GM10248 (cell line): ENCODE measurements at places on chromosomes 5 and 9.

GRCh38 chr9:76560481-76560922 lies 101.5 kb downstream of the GCNT1 start:
- no peak for DNase-seq

DNA sequence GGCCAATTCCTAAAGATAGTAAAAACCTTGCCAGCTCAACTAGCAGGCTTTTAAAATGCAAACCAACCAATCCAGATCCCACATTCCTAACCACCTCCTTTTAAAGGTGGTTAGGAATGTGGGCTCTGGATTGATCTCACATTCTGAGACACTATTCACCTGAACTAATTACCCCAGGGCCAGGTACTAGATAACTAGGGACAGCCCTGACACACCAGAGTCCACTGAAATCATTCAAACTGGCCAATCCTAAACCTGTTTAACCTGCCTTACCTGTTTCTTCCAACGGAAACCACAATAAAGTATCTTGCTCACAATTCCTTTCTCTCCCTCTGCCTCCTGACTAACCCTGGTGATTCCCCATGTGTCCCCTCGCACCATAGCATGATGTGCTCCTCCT lies 168.3 kb upstream of the DMAC1 start:
- no peak for DNase-seq

GRCh38 chr9:9257999-9258498 lies 1354.8 kb downstream of the PTPRD start:
- DNase-seq: no peak

- no peak for DNase-seq
Measured at GRCh38 chr5:170641589-170642031, 137.8 kb downstream of the KCNIP1 start.

DNA sequence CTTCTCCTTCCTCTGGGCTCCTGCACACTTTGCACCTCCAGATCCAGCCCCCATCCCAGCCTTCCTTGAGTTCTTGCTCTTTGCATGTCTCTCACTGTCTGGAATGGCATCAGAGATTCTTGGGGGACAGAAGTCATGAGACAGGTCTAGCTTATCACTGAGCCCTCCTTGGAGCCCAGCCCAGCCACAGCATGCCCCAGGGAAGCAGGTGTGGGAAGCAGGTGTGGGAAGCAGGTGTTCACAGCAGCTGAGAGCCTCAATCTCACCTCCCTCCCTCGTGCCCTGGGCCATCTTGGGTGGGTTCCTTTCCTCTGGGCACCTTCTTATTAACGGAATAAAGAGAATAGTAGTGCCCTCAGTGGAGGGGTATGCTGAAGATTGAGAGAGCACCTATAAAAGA lies 27.2 kb downstream of the SLC6A7 start:
- no peak for DNase-seq

DNA sequence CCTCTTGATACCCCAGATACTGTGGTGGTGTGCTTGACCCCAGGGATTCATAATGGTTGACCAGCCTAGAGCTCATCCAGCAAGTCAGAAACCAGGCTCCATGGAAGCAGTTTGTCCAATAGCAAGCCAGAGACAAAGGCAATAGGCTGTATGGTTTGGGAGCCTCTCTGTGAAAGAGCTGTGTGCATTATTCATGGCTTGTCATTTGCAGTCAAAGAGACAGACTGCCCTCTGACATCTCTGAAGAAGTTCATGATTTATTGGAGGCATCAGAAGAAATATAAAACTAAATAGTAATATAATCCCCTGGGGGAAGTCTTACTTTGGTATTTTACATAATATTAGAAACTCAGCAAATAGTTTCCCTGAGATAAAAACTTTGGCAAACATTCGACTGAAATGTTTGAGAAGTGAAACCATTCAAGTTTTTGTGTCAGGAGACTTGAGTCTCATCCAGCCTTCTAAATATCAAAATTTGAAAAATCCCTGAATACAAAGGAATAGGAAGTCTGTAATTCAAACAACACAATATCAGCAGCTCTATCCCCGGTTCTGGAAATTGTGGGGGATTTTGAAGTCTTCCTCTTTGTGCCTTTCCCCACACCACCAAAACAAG lies 250.3 kb downstream of the ZSWIM6 start:
- DNase-seq: no peak

DNA sequence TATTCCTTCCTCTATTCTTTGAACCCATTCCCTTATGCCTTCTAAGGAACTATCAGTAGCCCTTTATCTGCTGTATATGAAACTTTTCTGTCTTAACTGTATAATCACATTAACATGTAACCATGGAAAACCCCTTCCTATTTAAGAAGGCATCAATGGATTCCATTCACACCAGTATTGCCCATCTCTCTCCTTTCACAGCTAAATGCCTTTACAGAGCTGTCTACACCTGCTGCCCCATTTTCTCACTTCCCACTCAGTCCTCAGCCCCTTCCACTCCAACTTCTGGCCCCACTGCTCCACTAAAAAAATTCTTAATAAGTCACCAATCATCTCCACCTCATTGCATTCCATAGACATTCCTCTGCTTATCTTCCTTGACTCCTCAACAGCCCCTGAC lies 50.8 kb downstream of the SEC61B start:
- no peak for DNase-seq

GRCh38 chr5:66807743-66808142 lies 211.6 kb downstream of the MAST4 start:
- DNase-seq: no peak

DNA sequence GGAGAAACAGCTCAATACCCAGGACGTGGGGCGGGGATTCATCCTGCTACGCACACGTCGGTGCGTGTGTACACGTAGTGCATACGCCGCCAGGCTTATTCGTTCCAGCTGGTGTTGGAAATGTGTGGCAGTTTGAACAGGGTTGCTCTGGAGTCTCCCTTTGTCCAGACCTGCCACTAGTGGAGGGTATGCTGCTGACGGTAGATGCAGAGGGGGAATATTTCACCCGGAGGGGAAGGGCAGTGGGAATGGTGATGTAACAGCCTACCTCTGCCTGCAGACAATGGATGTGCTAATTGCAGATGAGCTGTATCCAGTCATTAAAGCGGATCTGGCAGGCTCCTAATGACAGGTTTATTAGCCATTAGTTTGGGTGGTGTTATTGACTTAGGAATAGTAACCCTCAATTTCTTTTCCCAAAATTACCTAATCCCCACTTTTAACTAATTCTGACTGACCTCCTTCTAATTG lies 142.7 kb downstream of the PAX5 start:
- no peak for DNase-seq

- DNase-seq: no peak
Measured at GRCh38 chr5:68445257-68446069, 229.9 kb downstream of the PIK3R1 start.

DNA sequence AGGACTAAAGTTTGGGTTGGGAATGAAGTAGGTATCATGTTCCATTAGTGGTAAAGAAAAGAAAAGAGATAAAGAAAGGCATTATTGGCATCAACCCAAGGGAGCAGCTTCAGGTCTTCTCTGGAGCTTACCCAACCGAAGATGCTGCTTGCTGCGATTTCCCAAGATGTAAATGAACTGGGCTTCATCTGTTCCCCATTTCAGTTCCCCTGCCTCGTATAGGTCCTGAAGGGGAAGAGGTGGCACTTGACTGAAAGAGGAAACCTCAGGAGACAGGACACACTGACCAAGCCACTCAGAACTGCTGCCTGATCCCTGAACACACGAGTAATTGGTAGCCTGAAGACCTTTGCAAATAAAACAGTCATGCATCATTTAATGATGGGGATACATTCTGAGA lies 24.6 kb downstream of the ANXA6 start:
- DNase-seq: no peak

DNA sequence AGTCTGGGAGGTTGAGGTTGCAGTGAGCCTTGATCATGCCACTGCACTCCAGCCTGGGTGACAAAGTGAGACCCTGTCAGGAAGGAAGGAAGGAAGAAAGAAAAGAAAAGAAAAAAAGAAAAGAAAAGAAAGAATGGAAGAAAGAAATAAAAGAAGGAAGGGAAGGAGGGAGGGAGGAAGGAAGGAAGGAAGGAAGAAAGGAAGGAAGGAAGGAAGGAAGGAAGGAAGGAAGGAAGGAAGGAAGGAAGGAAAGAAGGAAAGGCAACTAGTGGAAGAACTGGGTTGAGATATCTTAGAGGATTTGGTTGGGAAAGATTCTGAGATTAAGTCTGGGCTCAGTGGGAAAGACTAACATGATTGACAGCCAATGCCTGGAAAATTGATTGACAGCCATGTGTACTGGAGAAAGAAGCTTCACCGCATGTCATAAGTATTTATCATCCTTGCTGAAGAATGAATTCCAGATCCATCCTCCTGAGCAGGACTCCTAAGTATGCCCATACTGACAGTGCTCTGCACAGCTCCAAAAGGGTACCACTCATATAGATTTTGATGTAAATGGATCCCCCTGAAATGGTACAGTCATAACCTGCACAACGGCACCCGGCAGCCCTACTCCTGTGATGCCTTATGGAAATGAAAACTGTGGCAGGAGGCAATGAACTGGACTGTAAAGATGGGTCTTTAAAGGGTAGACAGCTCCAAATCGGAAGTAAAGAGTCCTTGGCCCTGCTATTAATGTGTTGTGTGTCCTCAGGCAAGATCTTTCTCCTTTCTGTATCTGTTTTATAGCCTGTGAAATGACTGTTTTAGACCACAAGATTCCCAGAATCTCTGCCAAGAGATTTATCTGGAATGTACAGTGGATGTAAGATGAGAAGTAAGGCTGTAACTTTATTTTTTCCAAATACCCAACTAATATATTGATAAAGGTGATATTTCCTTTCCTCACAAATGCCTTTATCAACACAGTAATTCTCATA lies 16.9 kb upstream of the ADRA1B start:
- DNase-seq: no peak

- no peak for DNase-seq
Measured at GRCh38 chr9:134367791-134368490, 41.7 kb downstream of the RXRA start.

- no peak for DNase-seq
Measured at GRCh38 chr5:35004200-35004599, 43.5 kb downstream of the AGXT2 start.

DNA sequence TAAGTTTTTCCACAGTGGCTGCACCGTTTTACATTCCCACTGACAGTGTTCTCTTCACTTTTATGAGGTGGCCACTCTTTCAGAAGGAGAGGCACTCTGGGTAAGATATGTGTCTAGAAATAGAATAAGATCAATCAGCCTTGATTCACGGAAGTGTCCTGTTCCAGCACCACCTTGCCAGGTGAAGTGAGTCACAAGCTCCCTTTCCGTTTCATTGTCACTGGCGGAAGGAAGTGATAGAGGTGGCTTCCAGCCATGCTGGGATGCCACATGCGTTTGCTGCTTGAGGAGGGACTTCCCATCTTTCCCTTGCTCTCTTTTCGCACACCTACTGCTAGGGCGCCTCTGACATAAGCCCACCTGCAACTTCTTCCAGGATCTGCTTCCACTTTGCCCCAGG lies 217.1 kb downstream of the PIK3R1 start:
- no peak for DNase-seq

- peak; percentile 46 for DNase-seq
Measured at GRCh38 chr5:154214371-154215106, 24.0 kb downstream of the GALNT10 start.

DNA sequence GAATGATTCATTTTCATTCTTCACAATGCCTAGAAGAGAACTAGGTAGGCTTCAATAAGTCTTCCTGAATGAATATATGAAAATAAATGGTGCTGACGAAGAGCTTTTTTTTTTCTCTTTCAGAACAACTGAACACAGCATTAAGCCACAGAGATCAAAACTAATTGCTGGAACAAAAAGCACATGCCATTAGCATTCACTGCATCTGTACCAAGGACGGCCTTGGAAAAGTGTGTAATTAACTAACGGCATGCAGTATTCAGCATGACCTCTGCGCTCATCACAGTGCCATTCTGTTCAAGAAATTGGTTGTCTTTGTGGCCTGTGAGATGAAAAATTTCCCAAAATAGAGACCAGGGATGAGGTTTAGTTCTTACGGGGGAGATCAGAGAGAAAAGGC lies 99.3 kb downstream of the NUDT12 start:
- no peak for DNase-seq

GRCh38 chr5:76145945-76146344 lies 62.8 kb downstream of the SV2C start:
- peak; percentile 18 for DNase-seq

- no peak for DNase-seq
Measured at GRCh38 chr5:123582550-123583285, 70.7 kb downstream of the CSNK1G3 start.

DNA sequence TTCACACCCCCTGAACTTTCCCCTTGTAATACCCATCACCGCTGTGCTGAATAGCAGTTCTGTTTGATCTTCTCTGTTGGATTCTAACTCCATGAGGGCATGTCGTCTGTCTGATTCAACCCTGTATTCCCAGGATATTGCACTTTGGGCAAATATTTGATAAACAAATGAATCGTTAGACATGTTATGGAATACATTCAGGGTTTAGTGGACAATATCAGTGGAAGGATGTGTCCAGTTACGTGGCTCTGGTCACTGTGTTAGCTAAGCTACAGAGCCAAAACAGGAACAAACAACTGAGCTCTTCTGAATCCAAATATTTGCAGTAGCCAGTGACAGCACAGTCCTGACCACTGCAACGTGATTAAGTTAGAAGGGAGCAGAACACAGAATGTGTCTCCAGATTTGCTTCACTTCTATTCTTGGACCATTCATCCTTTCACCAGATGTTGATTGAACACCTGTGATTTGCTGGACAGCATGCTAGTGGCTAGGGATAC lies 13.2 kb downstream of the ANGPTL2 start:
- no peak for DNase-seq

DNA sequence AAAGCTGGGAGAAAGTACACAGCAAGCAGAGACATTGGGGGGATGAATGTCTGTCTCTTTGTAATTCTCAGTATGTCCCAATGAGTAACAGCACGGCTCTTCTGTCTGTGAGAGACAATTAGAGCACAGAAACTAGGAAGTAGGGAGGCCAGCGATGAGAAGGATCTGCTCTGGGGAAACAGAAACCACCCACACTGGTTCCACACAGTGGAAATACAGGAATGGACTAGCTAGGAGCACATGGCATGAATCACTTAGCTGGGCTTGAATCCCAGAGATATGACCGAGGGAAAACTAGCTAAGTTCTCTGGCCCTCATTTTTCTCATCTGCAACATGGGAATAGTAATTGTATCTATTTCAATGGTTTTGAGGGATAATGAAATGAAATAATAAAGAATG lies 895.9 kb downstream of the TLE4 start:
- no peak for DNase-seq

GRCh38 chr9:117191504-117192261 lies 223.2 kb downstream of the ASTN2 start:
- DNase-seq: no peak

GRCh38 chr5:92917044-92917443 lies 664.0 kb downstream of the NR2F1-AS1 start:
- DNase-seq: no peak

DNA sequence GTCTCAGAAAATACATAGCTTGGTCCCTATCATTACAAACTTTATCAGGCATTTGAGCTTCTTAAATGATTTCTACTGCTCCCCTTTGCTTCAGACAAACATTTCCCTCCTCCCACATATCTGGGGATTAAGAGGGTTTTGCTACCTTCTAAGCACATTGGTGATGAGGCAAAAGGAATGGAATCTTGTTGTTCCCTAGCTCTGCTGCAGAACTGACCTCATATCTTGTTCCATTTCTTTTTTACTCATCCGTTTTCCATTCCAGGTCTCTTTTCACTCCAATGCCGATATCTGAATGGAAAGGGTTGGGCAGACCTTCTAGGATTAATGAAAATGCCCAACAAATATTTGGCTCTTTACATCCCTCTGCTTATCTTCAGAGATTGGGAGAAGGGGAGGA lies 444.6 kb downstream of the ZNF608 start:
- no peak for DNase-seq
